Left renal cortex interstitium (tissue), 4 donors: ENCODE measurements at places on chromosomes 4 and X. TPM values are rescaled to one million over a fixed set of nuclear protein-coding genes. Genes with fewer than 3 reads are reported as not detected.

ZFP92 gene
- 1.1 TPM for polyA plus RNA-seq

MAGEA12 gene
- polyA plus RNA-seq: not detected

- no peak for DNase-seq
Observed at GRCh38 chr4:102169345-102169744, 175.9 kb downstream of the SLC39A8 start.

DNA sequence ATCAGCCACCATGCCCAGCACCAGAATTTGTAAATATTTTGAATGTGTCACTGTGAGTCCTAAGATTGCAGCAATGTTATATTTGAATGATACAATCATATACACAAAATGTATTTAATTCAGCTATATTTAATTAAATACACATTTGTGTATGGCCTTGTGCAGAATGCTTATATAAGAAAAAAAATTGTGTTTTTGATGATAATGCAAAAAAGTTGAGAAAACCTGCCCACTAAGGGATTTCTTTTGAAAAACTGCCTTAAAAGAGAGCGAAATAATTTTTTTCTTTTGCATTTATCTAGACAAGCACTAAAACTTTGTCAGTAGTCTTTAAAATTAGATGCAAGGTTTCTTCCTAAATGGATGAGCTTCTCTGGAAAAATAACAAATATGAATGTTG, 68.1 kb upstream of the OTUD4 start:
- no peak for DNase-seq

GRCh38 chr4:47692691-47693090, 145.2 kb downstream of the CORIN start:
- no peak for DNase-seq

DNA sequence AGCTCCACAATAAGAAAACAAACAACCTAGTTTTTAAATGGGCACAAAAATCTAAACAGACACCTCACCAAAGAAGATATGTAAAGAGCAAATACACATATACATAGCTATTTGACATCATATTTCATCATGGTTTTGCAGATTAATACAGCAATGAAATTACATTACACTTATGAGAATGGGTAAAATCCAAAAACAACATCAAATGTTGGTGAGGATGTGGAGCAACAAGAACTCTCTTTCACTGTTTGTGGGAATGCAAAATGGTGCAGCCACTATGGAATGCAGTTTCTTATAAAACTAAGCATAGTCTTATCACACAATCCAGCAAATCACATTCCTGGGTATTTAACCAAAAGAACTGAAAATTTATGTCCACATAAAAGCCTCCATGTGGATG, 25.0 kb downstream of the TLR6 start:
- DNase-seq: no peak

DNA sequence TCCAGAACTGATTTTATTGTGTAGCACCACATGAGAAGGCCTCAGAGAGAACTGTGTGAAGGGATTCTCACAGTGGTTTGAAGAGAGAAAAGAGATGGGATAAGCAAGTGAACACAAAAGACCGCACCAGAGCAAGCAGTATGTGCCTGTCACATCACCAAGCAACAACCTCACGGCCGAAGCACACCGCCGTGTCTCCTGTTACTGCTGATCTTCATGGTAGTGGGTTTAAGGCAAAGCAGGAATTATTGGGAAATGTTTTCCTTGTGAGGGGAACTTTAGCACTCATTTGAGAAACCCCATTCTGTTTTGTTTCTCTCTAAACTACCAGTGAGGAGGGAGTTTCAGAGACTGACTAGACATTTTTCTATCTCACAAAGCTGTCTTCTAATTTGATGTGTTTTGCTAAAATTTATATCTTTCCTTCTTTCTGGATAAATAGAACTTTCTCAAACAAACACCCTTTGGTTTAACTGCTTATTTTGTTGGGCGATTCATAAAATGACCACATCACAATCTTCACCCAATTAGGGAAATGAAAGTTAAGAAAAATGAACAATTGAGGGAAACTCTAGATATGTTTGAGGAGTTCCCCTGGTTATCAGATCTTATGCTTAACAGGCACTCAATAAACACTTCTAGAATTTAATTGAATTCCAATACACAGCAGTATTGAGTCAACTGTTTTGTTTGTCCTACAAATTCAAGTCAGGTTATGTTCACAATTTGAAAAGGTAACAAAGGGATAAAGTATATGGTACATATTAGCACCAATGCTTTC, 16.5 kb downstream of the SH3KBP1 start:
- no peak for DNase-seq

DNA sequence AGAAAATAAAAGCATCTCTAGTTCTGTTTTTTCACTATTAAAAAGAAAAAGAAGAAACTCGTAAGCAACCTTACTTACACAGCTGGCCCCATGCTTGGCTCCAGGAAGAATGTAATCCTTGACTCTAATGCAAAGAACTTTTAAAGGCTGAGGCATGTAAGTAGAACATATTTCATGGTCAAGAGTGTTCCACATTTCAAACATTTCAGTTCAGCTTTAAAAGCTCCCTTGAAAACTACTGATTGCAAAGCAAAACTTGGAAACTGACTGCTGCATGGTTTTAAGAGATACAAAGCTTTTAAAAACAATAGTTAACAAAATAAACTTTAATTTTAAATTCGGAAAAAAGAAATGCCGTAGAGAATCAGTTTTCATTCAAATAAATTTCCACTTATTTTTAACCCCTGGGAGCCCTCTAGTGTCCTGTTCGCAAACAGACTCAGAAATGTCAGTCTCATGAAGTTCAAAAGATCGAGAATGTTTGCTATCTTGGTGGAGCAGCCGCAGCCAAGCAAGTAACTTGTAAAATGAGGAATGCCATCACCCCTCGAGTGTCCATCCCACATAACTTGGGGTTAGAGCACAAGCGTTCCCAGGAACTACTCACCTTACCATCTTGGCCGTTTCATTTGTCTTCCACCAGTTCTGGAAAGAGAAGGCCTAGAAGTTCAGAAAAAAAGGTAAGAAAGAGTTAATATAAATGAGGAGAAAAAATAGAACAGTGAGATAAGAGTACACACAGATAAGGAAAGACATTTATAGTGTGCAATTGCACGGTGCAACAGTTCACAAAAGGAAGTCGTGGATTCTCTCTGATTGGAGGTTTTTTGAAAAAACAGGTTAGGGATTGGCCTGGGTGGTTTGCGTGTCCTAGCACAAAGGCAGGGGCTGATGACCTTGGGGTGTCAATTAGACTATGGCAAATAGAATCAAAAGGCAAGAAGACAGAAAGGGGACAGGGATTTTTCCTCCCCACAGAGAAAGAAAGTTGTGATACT, at the start of gene GASK1B:
Gene GASK1B, minus strand, starts transcription at position 765 of the 998 bp plus-strand sequence. CDS start 1,650 bp downstream, outside the sequence.
- DNase-seq: no peak

- DNase-seq: no peak
Observed at GRCh38 chrX:26581091-26581490, 365.1 kb downstream of the MAGEB5 start.

- no peak for DNase-seq
Observed at GRCh38 chrX:68203646-68204045, 229.6 kb downstream of the OPHN1 start.

DNA sequence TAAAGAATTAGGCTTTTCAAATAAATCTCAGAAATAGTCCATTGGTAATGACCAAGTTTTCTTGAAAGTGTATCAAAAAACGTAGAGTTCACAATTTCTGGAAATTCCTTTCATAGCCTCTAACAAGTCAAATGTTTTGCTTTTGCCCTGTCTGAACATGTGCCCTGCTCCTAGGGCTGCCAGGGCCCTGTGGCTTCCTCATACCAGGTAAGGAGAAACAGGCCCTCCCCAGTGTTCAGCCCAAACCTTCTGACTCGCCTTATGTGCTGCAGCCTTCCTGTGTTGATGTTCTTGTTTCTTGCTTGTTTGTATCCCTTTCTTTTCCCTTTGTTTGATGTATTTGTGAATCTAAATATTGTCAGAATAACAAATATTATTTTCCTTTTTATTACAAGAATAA, 146.1 kb upstream of the PACRGL start:
- DNase-seq: no peak
